ENCODE measurements at places on chromosomes 12 and 14.

DNA sequence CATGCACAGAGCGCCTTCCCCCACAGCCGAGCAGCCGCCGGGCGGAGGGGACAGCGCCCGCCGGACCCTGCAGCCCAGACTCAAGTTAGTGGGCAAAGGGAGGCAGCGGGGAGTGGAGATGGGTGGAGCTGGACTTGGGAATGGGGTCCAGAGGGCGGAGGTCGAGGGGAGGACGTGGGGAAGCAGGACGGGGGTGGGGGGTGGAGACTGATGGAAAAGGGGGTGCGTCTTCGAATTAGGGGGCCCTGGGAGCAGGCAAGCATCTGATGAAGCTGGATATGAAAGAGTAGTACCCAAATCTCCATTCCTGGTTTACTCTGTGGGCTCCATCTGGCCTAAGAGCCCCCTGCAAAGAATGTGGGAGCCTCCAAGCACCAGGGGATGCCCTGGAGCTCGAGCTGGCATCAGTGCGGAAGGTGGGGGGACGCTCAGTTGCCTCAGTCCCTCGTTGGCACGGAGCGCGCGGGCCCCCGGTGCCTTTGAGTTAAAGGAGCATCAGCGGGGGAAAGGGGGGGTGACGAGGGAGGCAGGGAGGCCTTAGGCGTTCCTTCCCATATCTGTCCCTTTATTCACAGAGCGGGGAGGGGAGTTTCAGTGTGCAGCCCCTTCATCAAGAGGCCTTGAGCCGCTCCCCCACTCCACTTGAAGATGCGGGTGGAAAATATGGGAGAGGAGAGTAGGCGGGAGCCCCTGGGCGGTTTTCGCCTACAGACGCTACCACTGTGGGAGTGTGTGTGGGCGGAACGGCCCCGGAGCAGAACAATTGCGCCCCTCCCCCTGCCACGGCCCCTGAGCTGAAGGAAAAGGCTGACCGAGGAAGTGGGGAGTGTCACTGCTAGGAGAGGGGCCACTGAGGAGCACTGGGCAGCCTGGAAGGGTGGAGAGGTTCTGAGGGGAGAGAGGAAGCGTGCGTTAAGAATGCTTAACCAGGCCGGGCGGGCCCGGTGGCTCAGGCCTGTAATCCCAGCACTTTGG, 644 bp downstream of the NAB2 start:
- no peak for DNase-seq

GRCh38 chr12:30108666-30109065, 324.9 kb upstream of the TMTC1 start:
- DNase-seq, result no peak

DNA sequence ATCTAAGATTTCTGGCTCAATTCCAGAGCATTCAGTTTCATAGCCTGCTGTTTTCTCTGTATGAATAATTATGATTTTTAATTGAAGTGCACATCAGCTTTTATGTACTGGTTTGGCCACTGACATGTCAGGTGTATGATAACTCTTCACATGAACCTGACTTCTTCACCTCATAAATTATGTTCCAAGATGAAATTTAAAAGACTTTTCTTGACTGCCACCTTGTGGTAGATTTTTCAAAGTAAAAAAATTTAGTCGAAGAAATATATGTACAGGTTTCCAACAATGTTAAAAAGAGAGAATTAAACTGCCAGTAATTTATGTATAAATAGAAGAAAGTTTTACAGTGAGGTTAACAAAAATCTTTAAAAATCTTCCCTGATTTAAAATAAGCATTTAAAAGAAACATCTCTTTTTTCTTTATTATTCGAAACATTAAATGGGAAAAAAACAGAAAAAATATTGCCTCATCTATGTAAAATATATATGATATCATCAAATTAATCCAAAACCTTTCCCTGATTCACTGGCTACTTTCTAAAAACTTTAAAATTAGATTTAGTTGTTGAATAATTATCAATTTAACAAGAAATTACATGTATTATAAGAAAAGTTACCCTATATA, 124.9 kb upstream of the ATXN7L3B start:
- DNase-seq, result no peak

DNA sequence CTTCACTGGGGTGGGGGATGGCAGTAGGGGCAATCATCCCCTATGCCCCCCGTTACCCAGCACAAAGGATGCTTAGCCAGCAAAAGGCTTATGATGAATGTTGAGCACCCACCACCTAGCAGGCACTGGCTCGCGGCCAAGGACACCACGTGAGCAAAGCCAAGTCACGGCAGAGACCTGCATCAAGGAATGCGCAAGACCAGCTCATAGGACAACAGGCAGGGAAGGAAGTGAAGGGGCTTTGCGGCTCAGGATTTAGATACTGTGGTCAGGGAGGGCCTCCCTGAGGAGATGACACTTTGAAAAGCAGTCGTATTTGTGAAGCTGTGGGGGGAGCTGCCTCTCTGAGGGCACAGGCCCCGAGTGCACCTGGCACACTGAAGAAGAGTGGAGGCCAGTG, 32.8 kb downstream of the SH2B3 start:
- DNase-seq, result no peak

- no peak for DNase-seq
These were observed 229.6 kb downstream of the BCAT1 start for GRCh38 chr12:24719293-24719721.

DNA sequence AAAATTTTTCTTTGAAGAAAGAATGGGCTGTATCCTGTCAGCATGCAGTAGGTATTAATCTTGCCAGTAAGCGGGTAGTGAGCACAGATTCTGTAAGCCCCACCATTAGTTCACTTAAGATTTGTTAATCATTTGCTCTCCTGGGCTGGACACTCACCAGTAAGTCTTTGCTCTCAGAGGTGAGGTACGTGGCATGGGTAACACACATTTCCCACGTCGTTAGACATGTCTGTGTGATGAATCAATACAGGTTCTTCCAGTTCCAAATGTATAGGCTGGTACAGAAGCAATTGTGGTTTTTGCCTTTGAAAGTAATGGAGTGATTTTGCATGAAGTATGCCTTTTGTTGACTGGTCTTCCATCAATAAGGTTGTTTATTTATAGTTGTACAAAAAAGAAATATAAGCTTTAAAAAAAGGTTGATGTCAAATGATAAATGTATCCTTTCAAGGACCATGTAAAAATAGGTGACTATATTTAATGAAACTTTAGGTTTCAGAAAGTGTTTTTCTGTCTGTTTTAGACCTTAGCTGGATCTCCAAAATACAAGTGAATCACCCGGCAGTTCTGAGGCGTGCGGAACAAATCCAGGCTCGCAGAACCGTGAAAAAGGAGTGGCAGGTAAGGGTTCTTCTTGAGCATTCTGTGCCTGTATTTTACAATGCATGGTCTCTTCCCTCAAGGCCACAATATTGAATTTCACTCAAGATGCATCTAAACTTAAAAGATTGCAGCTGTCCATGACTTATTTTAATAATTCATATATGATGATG, 45.5 kb downstream of the DERA start:
- DNase-seq, result no peak

DNA sequence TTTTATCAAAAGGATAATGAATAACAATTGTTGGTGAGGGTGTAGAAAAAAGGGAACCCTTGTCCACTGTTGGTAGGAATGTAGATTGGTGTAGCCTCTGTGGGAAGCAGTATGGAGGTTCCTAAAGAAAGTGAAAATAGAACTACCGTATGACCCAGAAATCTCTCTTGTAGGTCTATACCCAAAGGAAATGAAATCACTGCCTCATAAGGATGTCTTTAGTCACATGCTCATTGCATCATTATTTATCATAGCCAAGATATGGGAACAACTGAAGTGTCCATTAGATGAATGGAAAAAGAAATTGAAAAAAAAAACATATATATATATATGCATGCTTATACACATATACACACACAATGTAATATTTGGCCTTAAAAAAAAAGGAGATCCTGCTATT, 158.8 kb upstream of the NPAS3 start:
- no peak for DNase-seq

DNA sequence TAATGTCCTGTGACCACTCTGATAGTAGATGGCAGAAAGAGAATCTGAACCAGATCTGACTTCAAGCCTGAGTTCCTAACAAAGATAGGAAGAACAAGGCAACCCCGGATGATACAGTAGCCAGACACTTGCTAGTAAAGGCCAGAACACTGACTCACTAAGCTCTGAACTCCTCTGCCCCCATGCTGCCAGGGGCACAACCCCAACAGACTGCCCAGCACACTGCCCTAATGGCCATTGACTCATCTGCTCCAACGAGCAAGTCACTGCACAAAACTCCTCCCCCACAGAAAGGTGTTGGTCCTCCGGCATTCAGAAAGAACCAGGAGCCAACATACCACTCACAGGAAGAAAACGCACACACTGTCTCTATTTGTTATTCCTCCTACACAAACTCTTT, 179.6 kb upstream of the NUDT4 start:
- no peak for DNase-seq

- DNase-seq, result no peak
These were observed 23.9 kb downstream of the SERPINA10 start for GRCh38 chr14:94269156-94269555.

DNA sequence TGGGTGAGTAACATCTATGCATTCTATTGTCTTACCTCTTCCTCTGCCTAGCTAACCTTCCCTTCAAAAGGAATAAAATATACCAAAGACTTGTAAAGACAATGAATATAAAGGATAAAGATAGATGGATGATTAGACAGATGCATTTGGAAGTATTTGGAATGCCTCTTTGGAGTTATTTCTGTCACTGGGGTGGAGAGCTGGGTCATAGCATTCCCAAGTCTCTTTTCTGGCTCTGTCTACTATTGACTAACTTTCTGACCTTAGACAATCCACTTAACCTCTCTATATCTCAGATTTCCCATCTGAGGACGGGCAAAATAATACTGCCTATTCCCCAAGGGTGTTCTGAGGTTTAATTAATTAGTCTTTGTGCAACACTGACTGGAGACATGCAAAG, 517.4 kb downstream of the DIO2 start:
- DNase-seq, result no peak

DNA sequence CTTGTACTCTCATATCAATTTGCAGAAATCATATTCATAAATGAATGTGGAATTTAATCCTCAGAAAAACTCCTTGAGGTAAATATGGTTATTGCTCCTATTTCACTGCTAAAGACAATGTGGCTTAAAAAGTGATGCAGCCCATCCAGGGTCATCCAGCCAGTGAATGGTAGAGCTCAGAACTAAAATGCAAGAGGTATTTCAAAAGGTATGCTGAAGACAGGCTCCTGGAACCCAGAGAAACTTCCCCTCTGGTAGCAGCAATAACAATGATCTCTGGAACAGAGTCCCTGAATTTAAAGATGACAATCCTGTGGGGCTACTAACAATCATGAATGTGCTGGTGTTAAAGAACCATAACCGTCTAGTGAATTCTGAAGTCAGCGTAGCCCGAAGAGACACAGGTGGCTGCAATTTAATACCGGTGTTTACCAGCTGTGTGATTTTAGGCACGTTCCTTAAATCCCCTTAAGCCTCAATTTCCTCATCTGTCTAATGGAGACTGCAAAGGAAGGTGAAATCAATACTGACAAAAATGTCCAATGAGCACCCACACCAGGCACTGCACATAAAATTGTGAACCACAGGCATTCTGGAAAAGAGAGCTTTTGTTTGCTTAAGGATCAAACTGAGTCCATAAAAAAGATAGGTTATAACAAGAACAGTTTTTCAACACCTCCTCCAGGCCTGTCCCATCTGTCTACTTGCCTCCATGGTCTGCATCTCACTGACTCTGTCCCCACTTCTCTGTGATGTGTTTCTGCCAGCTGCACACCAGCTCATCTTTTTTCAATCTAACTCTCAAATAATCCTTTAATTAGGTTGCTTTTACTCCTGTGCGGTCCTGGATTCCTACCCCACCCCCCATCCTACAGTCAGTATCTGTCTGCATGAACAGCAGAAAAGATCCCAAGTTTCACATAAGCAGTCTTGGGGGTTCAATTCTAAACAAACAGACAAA, 10.5 kb downstream of the TM7SF3 start:
- no peak for DNase-seq

DNA sequence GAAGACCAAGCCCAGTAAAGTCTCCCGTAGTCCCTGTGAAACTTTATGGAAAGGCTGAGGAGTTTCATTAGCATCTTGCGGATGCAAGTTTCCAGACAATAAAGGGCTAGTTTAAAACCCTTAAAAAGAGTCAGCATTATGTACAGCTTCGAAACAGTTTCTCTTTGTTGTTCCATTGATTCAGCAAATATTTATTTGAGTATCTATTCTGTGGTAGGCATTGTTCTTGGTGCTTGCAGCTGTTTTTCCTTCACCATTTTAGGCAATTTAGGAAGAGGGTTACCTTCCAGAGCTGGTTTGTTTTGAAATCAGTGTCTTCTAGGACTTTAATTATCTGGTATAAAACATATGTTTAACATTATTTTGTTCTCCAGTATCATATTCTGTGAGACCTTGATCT, 1.5 kb downstream of the SLIRP start:
- no peak for DNase-seq

DNA sequence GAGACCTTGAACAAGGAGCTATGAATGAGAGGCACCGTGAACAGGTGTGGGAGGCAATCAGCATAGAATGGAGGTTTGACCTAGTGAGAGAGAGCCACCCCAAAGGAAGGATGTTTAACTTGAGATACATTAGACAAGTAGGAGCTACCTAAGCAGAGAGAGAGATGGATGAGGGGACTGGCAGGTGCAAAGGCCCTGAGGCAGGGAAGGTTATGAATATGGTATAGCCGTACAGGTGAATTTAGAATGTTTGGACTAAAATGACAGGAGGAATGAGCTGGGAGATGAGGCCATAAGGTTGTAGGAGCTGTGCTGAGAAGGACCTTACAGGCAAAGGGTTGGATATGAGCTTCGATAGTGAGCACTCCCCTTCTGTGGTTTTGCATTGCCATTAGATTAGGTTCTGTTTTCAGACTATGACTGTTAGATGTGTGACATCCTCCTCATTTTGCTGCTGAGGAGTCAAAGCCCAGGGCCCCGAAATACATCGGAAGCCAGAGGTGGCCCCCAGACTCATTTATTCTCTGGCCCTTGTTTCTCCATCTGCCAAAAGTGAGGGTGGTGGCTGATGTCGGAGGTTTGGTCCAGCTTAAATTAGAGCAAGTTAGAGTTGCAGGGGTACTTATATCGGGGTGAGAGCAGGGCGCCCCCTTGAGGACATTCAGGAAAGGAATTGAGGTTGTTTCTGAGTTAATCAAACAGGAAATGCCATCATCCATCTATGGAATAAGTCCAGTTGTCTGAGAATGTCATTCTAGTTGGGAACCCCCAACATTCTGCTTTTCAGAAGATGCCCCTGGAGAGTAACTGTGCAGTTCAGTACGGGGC, 29.4 kb downstream of the SLC24A4 start:
- DNase-seq, result no peak

GRCh38 chr12:41459111-41459905, 271.2 kb downstream of the PDZRN4 start:
- DNase-seq, result no peak

DNA sequence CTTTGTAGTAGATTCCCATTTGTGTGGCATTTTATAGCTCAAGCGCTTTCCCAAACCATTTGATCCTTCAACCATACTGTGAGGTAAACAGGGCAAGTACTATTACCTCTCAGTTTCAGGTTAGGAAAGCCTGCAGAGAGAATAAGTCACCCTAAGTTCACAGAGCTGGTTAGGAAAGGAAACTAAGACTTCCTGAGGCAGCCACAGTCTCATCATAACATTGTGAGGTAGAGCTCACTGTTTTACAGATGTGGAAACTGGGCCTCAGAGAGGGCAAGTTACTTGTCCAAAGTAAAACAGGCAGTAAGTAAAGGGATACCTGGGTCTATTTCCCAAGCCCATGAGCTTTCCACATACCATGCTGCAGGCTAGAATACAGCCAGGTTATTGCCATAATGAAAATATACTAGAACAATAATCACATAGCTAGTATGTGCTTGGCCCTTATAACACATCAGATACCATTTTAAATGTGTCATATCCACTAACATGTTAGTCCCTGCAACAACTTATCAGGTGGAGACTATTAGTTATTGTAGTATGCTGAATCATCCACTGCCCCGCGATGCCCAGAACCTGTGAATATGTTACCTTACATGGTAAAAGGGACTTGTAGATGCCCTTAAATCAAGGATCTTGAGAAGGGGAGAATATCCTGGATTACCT, 150.9 kb upstream of the GRIP1 start:
- no peak for DNase-seq
